ENCODE measurements at places on chromosomes 5 and 9. TPM values are rescaled to one million over a fixed set of nuclear protein-coding genes. Genes with fewer than 3 reads are reported as not detected.

The GKAP1 gene
- total RNA-seq: 19.0 TPM

The SLC28A3 gene
- total RNA-seq: 0.11 TPM

The PHF24 gene
- not detected for total RNA-seq

The THBS4 gene
- 0.42 TPM for total RNA-seq

The MEIKIN gene
- not detected for total RNA-seq

The CCNO gene
- total RNA-seq: 0.34 TPM

The ABCA1 gene
- total RNA-seq: 4.7 TPM

The GABRA6 gene
- not detected for total RNA-seq

The RNF180 gene
- 0.79 TPM for total RNA-seq

The BTNL3 gene
- not detected for total RNA-seq

The CCDC192 gene
- not detected for total RNA-seq

DNA sequence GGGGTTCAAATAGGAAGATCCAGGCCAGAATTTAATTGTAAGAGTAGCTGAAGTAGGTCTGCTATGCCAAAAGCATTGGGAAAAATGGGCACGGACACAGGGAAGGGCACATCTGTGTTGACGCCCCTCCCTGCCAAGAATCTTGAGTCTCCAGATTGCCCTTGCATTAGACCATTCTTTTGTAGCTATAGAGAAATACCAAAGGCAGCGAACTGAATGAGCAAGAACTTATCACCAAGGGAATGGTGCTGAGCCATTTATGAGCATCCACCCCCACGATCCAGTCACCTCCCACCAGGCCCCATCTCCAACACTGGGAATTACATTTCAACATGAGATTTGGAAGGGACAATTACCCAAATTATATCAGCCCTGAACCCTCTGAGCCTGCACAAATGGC lies 18.0 kb upstream of the GDA start:
- H3K36me3 ChIP-seq: no peaks in the 10 kb centered on the region
- DNase-seq: no peak
- no peaks in the 10 kb centered on the region for H3K4me1 ChIP-seq
- H3K4me3 ChIP-seq: no peak overlapping the region
- H3K27me3 ChIP-seq: no peaks in the 10 kb centered on the region
- H3K27ac ChIP-seq: no peak overlapping the region

DNA sequence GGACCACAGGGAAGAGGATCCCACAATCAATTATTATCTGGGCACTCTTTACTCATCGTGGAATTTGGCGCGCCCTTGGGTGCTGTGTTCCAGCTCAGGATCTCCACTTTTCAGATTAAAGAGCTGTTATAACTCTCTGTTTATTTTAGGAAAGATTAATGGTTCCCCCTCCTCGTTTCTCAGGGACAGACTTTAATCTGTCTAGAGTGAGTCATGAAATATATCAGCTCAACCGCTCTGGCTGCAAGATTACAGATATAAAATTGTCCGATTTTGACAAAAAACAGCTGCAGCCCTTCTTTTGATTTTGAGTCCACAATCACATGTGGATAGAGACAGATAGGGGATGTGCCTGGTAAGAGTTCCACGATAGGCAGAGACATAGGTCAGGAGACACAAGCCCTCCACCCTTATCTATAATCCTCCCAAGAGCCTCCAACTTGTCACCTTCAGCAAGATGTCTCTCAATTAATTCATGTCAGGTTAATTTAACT lies 77.6 kb upstream of the ANKRD55 start:
- H3K27me3 ChIP-seq: no peaks in the 10 kb centered on the region
- H3K4me1 ChIP-seq: peaks cover 6% of the 10 kb centered on the region
- H3K36me3 ChIP-seq: no peaks in the 10 kb centered on the region
- H3K4me3 ChIP-seq: no peak overlapping the region
- no peak for DNase-seq

GRCh38 chr5:124570285-124571035 lies 176.0 kb downstream of the ZNF608 start:
- H3K4me1 ChIP-seq: no peaks in the 10 kb centered on the region
- no peaks in the 10 kb centered on the region for H3K27me3 ChIP-seq
- H3K36me3 ChIP-seq: no peaks in the 10 kb centered on the region
- H3K4me3 ChIP-seq: no peak overlapping the region

- H3K27ac ChIP-seq: no peak overlapping the region
- DNase-seq: no peak
- H3K27me3 ChIP-seq: no peaks in the 10 kb centered on the region
- no peaks in the 10 kb centered on the region for H3K36me3 ChIP-seq
These were observed 624.2 kb upstream of the GRIN3A start for GRCh38 chr9:102362470-102363132.

GRCh38 chr9:113484258-113484730 lies 20.8 kb downstream of the RGS3 start:
- H3K36me3 ChIP-seq: no peaks in the 10 kb centered on the region
- DNase-seq: no peak
- H3K4me3 ChIP-seq: no peak overlapping the region
- no peaks in the 10 kb centered on the region for H3K27me3 ChIP-seq
- H3K27ac ChIP-seq: peak overlapping the region; percentile 69
- peaks cover 27% of the 10 kb centered on the region for H3K4me1 ChIP-seq

DNA sequence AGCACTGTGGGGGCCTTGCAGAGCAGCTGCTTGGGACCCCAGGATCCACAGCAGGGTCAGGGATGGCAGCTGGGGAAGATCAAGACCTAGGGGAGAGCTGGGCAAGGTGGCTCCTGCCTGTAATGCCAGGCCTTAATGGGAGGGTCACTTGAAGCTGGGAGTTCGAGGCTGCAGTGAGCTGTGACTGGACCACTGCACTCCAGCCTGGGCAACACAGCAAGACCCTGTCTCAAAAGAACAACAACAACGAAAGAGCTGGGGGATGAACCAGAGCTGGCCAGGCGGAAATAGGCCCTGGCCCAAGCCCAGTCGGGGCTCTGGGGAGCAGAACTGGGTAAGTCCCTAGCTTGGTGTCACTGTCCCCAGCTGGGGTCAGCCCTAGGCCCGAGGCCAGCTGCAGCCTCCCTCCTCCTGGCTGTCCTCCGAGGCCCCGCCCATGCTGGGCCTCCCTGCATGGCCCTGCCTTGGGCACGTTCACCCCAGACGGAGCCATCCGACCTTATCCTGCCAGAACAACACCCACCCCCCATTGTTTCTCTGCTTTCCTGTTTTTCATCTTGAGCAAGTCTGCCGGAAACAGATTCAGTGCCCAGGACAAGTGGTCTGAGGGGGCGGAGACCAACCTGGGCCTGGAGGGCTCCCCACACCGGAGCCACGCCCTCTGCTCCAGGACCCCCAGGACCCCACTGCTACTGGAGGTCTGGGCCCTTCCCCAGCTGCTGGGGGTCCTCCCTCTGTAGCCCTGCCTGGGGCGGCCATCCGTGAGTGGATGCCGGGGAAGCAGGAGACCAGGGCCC lies 1.9 kb downstream of the DIPK1B start:
- DNase-seq: no peak
- H3K27ac ChIP-seq: no peak overlapping the region

GRCh38 chr5:127031147-127031862 lies 947 bp upstream of the MARCHF3 start:
- peaks cover 13% of the 10 kb centered on the region for H3K27me3 ChIP-seq
- peaks cover 19% of the 10 kb centered on the region for H3K4me1 ChIP-seq
- H3K36me3 ChIP-seq: no peaks in the 10 kb centered on the region
- DNase-seq: no peak
- H3K27ac ChIP-seq: 0 out of 2 replicates have a peak overlapping the region, but pooled peaks have one; percentile 25

DNA sequence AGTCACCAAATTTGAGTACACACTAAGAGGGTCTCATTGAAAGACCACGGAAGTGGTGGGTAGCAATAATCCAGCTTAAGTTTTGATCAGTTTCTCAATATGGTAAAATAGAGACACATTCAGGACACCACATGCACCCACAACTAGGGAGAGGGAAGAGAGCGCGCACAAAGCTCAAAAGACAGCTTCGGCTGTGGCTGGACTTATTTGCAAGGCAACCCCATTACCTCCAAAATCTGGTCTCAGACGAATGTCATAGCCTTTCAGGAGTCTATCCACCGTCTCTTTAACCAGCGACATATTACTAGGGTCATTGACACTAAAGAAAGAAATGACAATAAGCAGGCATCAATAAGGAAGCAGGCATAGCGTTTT lies 443 bp downstream of the GABRB2 start:
- no peaks in the 10 kb centered on the region for H3K4me1 ChIP-seq
- DNase-seq: no peak
- H3K4me3 ChIP-seq: no peak overlapping the region
- no peak overlapping the region for H3K27ac ChIP-seq

GRCh38 chr5:128197896-128198522 lies 114.4 kb downstream of the SLC12A2 start:
- peaks cover 15% of the 10 kb centered on the region for H3K4me1 ChIP-seq
- no peak overlapping the region for H3K4me3 ChIP-seq
- DNase-seq: no peak
- H3K27me3 ChIP-seq: no peaks in the 10 kb centered on the region
- H3K36me3 ChIP-seq: no peaks in the 10 kb centered on the region

DNA sequence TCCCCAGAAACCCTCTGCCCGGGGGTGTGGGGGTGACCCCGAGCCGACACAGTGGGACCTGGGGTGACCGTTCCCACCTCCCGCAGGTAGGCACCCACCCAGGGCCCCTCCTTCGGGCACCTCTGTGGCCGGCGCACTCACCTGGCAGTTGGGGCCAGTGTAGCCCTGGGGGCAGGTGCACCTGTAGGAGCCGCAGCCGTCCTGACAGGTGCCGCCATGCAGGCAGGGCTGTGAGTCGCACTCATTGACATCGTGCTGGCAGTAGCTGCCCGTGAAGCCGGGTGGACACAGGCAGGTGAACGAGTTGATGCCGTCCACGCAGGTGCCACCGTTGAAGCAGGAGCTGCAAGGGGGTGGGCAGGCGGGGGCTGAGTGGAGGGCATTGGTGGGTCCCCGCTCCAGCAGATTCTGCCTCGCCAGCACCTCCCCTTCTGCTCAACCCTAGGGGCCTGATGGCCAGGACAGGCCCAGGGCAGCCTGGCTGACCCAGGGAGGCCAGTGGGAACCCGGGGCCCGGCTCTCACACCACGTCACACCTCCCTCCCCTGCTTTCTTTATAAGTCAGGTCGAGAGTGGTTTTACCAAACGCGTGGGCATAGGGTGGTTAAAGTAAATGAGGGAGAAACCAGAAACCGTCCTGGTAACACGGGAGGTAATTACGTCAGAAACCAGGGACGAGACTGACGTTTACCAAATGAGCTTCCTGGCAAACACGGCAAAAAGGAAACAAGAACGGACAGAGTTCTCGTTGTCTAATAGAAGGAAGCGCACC lies 26.1 kb upstream of the SEC16A start:
- H3K36me3 ChIP-seq: peaks cover 32% of the 10 kb centered on the region
- no peaks in the 10 kb centered on the region for H3K27me3 ChIP-seq
- no peak overlapping the region for H3K27ac ChIP-seq
- no peak for DNase-seq
- no peak overlapping the region for H3K4me3 ChIP-seq
- no peaks in the 10 kb centered on the region for H3K4me1 ChIP-seq

DNA sequence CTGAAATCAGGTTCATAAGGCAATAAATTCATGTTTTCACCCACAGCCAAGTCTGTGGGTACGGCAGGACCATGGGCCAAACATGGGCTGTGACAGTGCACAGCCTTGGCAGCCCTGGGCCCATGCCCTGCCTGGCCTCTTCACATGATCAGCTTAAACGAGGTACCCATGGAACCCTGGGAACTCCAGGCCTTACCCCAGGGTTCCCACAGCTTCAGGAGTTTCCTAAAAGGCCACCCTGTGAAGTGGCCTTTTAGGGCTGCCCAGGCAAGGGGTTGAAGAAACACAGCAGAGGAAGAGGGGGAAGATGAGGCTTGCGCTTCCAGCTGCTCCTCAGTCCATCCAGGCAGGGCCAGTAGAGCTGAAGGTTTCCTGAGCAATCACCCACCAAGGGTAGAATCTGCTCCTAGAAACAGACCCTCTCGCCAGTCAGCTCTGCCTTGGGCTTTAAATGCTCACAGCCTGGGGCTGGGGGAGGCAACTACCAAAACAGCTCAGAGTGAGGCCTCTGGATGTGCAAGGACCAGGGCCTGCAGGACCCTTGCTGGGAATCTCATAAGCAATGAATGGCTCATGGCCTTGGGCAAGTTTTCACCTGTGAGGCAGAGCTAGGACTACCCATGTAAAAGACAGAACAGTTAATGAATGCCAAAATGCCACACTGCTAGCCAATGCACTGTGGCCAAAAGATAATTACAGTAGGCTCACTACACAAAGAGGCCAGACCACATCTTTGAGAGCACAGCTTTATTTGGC lies 79.3 kb upstream of the LRRTM2 start:
- H3K27ac ChIP-seq: no peak overlapping the region
- peaks cover 5% of the 10 kb centered on the region for H3K4me1 ChIP-seq
- no peaks in the 10 kb centered on the region for H3K36me3 ChIP-seq

DNA sequence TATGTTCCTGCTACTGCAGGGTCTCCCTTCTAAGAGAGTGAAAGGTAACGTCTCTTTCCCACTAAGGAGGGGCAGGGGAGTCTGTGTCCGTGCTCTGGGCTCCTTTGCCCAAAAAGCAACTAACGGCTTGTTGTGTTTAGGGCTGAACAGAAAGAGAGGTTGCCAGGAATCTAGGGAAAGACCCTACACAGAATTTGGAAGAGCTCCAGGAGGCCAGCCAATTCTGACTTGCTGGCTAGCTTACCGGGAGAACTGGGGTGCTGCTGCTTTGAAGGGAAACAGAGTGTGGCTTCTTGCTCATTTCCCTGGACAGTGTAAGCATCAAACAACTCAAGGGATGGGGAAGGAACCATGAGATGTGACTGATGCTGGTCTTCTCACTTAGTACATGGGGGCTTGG lies 176.1 kb downstream of the GADD45G start:
- no peak for DNase-seq
- H3K27ac ChIP-seq: no peak overlapping the region
- H3K27me3 ChIP-seq: no peaks in the 10 kb centered on the region
- H3K4me1 ChIP-seq: no peaks in the 10 kb centered on the region
- H3K4me3 ChIP-seq: no peak overlapping the region
- no peaks in the 10 kb centered on the region for H3K36me3 ChIP-seq

DNA sequence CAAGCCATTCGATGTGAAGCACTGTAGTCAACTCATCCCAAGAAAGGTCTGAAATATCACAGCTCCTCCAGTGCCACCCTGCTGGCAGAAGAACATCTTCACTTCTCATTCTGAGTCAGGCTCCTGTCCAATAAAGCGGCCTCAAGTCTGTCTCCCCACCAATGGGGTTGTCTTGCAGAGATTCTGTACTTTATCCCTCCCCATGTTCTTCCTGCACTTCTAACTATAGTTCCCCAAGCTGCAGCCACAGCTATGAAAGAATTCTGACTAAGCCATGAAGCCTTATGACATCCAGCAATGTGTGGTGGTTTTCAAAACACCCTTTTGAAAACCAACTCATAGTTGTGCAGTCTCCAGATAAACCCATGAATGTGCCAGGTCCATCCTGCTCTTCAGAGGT lies 6.8 kb downstream of the MACROH2A1 start:
- H3K4me3 ChIP-seq: no peak overlapping the region
- H3K27ac ChIP-seq: no peak overlapping the region
- H3K27me3 ChIP-seq: no peaks in the 10 kb centered on the region
- H3K4me1 ChIP-seq: peaks cover 47% of the 10 kb centered on the region

- no peaks in the 10 kb centered on the region for H3K36me3 ChIP-seq
- DNase-seq: no peak
- no peak overlapping the region for H3K27ac ChIP-seq
- peaks cover 14% of the 10 kb centered on the region for H3K4me1 ChIP-seq
- no peaks in the 10 kb centered on the region for H3K27me3 ChIP-seq
These were observed 38.9 kb downstream of the SERINC5 start for GRCh38 chr5:80216753-80217596.
